Osteocyte (in vitro differentiated cells): ENCODE measurements at places on chromosomes 12 and 14. TPM values are rescaled to one million over a fixed set of nuclear protein-coding genes. Genes with fewer than 3 reads are reported as not detected.
A peak's percentile ranks its signal among the peaks of the same experiment; 100 is the strongest.

Gene PTGER2
- 2.1 and 2.4 TPM in 2 replicates for total RNA-seq

- peak; percentile 86 for DNase-seq
Measured at GRCh38 chr14:60722357-60723115, 1.6 kb downstream of the SIX4 start.

GRCh38 chr12:48388938-48389337, 38.2 kb upstream of the ZNF641 start:
- no peak for DNase-seq

Gene GAS2L3
- 10.9 and 11.3 TPM in 2 replicates for total RNA-seq
